RWPE1 (cell line): ENCODE measurements at places on chromosomes 1 and 21.
A peak's percentile ranks its signal among the peaks of the same experiment; 100 is the strongest.

- DNase-seq, result no peak
These were observed 327.9 kb upstream of the PROX1 start for GRCh38 chr1:213659580-213660547.

DNA sequence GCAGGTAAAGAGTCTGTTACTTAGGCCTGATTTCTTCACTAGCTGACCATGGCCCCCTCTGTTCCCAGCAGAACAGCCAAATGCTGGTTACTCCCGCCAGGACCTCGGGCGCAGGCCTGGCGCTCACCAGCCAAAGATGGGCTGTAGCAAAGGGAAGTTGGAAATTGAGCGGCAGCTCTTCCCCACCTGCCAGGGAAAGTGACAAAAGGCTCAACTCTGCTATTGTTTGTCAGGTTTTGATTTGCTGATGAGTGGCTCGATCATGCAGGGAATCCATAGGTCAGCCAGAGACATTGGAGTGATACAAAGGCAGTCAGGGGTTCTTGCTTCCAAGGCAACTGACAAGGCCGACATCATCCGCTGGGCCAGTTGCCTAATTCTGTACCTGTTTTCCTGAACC, 120.1 kb downstream of the ASTN1 start:
- no peak for DNase-seq

- DNase-seq, result peak; percentile 41
These were observed 769 bp downstream of the GPSM2 start for GRCh38 chr1:108877348-108878159.

DNA sequence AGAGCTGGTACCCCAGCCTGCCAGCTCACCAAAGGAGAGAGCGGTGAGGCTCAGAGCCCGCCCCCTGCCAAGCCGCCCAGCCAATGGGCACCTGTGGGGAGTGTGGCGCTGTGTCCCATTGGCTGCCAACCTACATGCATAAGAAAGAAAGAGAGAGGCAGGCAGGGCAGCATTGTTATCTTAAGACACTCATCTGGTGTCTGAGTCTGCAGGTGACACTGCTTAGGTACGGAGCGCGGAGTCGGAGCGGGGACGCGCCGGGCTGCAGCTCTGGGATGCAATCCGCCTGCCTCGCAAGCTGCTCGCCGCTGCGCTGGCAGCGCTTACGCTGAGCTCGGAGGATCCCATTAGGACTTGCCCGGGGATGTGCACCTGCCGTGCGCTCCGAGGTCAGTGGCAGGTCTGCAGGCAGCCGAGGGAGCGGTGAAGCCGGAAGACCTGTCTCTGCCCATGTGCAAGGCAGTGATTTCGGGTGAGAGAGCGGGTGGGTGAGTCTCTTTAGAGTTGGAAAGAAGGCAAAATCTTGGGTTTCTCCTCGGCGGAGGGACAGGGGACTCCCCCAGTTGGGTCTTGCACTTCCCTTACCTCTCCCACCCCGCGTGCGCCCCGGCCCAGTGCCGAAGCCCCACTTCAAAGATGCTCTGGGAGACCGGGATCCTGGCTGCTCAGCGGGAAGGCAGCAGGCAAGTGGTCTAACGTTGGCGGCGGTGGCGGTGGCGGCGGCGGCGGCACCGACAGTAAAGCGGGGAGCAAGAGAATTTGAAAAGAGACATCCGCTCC, at the start of gene BRINP2:
Gene BRINP2, plus strand, starts transcription at position 203 of the 780 bp plus-strand sequence. CDS start 58,919 bp downstream, outside the sequence.
- peak; percentile 46 for DNase-seq

DNA sequence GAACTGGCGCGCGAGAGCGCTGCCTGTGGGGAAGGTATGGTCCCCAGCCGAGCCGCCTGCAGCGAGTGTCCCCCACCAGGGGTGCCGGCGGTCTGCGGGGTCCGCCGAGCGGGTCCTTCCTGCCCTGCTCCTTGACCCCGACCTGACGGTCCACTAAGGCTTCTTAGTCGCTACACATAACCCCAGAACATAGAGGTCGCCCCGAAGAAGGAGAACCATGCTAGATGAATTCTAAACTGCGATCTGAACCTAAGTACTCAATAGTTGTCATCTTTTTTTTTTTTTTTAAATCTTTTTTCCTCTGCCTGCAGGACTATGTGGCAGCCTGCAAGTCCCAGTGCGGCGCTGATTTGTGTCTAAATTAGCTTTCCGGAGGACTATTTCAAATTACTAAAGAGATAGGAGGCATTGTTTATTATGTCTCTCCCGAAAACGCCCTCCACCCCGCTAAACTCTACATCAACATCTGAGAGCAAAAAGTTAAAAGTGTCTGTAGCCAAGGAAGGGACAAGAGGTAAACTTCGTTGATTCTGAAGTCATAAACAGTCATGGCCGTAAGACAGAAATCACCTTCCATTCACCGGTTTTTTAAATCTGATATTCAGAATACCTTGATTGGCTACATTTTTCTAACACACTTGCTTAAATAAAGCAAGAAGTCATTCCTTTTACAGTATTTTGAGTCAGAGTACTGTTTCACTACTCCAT, 476 bp downstream of the AXDND1 start:
- DNase-seq, result no peak

- DNase-seq, result no peak
These were observed 24.4 kb upstream of the ZC3H12A start for GRCh38 chr1:37449936-37450335.

- no peak for DNase-seq
These were observed 25.7 kb upstream of the PDE9A start for GRCh38 chr21:42627527-42628289.

- no peak for DNase-seq
These were observed 9.1 kb upstream of the PROK1 start for GRCh38 chr1:110441888-110442287.
